NCI-H460 (cell line): ENCODE measurements at places on chromosomes 11 and 22.

DNA sequence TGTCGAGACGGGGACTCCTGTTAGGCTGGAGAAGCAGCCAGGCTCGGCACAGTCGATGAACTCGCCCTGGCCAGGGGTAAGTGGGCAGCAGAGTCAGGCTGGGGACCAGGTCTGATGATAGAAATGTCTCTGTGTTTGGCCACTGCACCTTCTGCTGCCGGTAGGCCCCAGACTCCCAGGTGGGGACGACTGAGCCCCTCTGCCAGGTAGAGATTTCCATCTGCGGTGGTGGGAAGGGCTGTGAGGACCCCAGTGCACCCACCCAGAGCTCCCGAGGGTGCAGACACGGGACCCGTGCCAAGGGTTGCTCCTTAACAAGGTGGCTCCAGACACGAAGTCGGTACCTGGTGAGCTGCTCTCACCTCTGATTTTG lies 862.5 kb downstream of the TBC1D22A start:
- no peak for DNase-seq

DNA sequence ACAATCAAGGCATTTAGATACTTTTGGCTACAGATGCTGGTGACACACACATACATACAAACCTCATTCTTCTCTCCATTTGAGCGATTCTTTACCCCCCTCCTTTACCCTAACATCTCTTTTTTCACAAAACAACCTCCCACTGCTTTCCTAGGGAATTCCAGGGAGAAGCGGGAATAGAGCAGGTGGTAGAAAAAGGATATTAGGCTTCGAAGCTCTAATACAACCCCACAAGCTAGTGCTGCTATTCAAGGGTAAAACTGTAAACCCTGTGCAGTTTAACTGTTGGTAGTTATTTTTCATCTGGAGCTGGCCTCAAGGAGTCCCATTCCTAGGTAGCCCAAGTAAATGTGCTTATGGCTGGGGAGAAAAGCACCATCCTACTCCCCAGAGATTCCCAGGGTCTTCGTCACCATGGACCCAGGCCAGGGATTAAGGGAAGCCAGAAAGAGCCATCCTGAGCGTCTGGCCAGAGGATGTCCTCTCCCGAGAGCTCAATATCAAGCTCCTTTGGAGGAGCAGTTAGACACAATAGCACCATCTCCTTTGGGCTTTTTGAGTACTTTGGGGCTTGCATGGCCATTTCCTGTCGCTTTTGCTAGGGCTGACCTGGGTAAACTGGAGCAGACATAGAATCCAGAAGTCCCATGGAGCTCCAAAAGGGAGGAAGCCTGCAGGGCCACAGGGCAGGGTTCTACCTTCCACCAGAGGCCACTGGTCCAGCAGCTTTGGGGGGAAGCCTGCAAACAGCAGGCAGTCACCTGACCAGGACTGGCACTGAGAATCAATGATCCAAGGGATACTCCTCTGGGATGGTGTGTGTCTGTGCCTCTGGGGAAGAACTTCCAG lies 3.1 kb downstream of the MAML2 start:
- no peak for DNase-seq

DNA sequence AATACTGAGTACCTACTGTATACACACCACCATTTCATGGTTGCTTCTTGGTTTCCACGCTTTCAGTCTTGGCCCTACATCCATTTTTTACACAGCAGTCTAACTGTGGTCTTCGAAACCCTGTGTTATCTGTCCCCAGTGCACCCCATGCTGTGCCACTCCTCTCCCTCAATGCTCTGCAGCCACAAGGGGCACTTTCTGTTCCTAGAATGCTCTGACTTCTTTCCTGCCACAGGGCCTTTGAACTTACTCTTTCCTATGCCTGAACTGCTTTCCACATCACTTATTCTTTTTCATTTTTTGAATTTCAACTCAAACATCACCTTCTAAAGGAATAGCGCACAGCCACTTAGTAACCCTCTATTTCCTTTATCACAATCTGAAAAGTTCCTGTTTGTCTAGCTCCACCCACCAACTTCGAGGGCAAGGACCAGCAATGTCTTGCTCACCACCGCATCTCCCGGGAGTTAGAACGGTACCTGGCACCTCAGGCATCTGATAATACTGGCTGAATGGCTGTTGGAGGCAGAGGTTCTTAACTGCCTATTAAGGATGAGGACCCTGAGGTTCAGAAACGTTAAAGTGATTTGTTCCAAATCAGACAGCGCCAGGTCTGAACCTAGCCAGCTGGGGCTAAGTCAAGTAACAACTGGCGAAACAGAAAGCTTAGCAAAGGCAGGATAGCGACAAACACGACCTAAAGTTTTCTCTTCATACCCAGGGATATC lies 568 bp downstream of the ALG8 start:
- peak; percentile 3 for DNase-seq

- DNase-seq, result no peak
Measured at GRCh38 chr22:39546889-39547586, 14.5 kb upstream of the RPS19BP1 start.

GRCh38 chr11:74460065-74460464 lies 7.3 kb downstream of the KCNE3 start:
- no peak for DNase-seq

- no peak for DNase-seq
Measured at GRCh38 chr11:35838071-35838470, 105.8 kb upstream of the LDLRAD3 start.
